Hepatic stellate cell (primary cell): ENCODE measurements at places on chromosomes 2 and 18.

DNA sequence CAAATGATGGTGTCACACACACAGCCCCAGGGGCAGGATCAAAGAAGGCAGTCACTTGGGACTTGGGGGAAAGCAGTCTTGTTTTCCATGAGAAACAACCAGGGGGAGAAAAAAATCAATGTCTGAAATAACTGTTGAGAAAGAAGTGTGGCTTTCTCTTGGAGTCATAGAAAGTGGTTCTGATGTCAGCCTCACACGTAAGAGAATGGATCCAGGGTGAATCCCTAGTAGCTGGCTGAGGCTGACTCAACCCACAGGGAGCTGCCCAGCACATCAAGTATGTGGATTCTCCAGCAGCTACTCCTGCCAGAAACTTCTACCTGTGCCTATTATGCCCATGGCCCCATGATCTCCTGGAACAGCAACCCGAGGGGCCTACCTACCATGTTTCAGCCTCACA, 33.6 kb upstream of the ZBTB7C start:
- no peak for DNase-seq

GRCh38 chr2:36455011-36455410, 99.4 kb downstream of the CRIM1 start:
- DNase-seq, result no peak

GRCh38 chr2:222249444-222249843, 49.4 kb downstream of the PAX3 start:
- DNase-seq, result no peak

DNA sequence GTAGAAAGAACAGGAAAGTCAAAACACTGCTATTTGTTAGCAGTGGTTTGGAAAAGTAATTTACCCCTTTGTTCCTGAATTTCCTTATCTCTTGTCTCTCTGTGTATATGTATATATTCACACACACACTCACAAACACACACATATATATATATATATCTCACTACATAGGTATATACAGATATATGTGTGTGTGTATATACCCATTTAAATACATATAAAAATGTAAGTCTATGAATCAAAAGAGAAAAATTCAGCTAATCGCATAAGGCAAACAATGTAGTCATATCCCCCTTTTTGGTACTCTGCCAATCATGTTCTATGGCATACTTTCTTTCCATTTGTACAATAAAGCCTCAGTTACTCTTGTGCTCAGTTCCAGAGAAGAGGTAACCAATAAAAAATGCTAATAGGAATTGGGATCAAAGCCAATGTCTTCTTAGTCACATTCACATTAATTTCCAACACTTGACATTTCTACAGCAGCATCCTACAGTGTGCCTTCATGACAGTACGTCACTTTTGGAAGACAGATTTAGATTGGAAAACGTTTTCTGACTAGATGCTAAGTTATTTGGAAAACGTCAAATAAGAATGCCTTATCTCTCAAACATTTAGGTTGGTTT, 94.6 kb downstream of the MC4R start:
- DNase-seq, result no peak

- DNase-seq, result no peak
Measured at GRCh38 chr2:86021396-86022378, 84.0 kb downstream of the POLR1A start.

DNA sequence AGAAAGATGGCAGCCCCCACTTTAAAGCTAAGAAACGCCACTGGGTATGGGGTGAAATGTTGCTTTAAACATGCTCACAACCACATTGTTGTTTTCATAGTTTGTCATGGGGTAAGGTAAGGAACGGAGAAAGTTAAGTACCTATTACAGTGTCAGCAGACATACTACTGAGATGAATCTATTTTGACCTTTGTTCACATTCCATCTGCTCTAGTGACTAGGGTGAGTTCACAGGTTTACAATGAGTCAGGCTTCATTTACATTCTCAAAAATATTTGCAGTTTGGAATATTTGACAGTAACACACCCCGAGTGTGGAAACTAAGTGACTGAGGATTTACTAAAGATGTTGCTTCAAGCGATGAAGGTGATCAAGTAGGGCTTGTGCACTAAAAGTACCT, 428.7 kb upstream of the ACVR2A start:
- no peak for DNase-seq
